ENCODE measurements at places on chromosomes 5 and 9.

GRCh38 chr5:97453263-97453662 lies 270.2 kb upstream of the RIOK2 start:
- no peaks in the 10 kb centered on the region for H3K4me1 ChIP-seq
- no peaks in the 10 kb centered on the region for H3K27me3 ChIP-seq
- H3K4me3 ChIP-seq = no peak overlapping the region
- no peaks in the 10 kb centered on the region for H3K36me3 ChIP-seq

DNA sequence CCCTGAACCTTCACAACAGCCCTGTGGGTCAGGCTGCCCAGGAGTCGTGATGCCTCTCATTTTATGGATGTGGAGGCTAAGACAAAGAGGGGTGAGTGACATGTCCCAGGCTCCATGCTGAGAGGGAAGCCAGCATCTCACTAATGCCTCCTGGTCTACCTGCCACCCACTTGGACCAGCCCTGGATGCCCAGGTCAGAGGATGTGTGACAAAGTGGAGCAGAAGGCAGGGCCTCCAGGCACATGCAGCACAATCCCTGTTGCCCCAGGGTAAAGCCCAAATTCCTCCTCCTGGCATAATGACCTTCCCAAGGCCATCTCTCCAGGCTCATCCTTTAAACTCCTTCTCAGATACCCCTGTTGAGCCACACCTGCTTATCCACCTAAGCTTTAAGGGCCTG lies 51.4 kb upstream of the XPA start:
- H3K4me3 ChIP-seq = no peak overlapping the region
- H3K36me3 ChIP-seq = no peaks in the 10 kb centered on the region
- no peaks in the 10 kb centered on the region for H3K4me1 ChIP-seq
- no peak for DNase-seq

- H3K36me3 ChIP-seq = no peaks in the 10 kb centered on the region
- H3K27me3 ChIP-seq = no peaks in the 10 kb centered on the region
- peaks cover 7% of the 10 kb centered on the region for H3K4me1 ChIP-seq
- H3K4me3 ChIP-seq = no peak overlapping the region
- H3K27ac ChIP-seq = no peak overlapping the region
Observed at GRCh38 chr9:71984831-71985281, 73.4 kb downstream of the C9orf85 start.

DNA sequence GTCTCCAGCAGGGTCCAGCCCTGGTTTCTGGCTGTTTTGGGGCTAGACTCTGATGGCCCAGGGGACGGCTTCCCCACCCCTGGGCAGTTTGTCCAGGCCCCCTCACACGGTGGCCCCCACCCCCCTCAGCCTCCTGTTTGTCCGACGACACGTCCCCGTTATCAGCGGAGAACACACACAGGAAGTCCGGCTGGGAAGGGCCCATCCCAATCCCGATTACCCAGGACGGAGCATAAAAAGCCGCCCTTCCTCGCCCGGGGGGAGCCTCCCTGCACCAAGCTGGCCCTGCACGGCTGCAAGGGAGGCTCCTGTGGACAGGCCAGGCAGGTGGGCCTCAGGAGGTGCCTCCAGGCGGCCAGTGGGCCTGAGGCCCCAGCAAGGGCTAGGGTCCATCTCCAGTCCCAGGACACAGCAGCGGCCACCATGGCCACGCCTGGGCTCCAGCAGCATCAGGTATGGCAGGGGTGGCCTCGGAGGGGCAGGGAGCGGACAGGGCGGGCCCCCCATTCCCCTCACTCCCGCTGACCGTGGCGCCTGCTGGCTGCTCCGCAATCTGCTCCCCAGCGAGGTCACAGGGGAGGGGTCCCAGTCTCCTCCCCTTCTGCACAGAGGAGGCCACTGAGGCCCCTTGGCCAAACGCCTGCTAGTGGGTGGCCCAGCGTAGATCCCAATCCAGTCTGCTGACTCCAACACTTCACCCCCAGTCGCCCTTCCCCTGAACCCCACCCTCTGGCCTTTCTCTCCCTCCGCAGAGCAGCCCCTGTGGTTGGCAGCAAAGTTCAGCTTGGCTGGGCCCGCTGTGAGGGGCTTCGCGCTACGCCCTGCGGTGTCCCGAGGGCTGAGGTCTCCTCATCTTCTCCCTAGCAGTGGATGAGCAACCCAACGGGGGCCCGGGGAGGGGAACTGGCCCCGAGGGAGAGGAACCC lies at the start of gene EGFL7:
EGFL7 (plus strand) TSS at position 261 of the 926 bp plus-strand sequence. CDS start 5,367 bp downstream, outside the sequence.
- no peak within 1 kb of the TSS for H3K27ac ChIP-seq
- no peak for DNase-seq
- peaks cover 3% of the 10 kb centered on the region for H3K4me1 ChIP-seq
- peaks cover 19% of the 10 kb centered on the region for H3K27me3 ChIP-seq
- H3K4me3 ChIP-seq = no peak within 1 kb of the TSS

GRCh38 chr5:147098233-147098790 lies 136.5 kb upstream of the STK32A start:
- H3K4me1 ChIP-seq = peaks cover 7% of the 10 kb centered on the region
- no peak overlapping the region for H3K4me3 ChIP-seq
- H3K36me3 ChIP-seq = no peaks in the 10 kb centered on the region
- H3K27ac ChIP-seq = no peak overlapping the region
